SHP77 treated with DMSO at 0.1 percent for 48 hours (cell line): ENCODE measurements at places on chromosomes 6 and 20.
A peak's percentile ranks its signal among the peaks of the same experiment; 100 is the strongest.

- no peak for DNase-seq
These were observed 134.7 kb upstream of the RNF24 start for GRCh38 chr20:4150070-4150441.

GRCh38 chr6:73513496-73513854 is 7.4 kb downstream of the EEF1A1 start:
- no peak for DNase-seq

DNA sequence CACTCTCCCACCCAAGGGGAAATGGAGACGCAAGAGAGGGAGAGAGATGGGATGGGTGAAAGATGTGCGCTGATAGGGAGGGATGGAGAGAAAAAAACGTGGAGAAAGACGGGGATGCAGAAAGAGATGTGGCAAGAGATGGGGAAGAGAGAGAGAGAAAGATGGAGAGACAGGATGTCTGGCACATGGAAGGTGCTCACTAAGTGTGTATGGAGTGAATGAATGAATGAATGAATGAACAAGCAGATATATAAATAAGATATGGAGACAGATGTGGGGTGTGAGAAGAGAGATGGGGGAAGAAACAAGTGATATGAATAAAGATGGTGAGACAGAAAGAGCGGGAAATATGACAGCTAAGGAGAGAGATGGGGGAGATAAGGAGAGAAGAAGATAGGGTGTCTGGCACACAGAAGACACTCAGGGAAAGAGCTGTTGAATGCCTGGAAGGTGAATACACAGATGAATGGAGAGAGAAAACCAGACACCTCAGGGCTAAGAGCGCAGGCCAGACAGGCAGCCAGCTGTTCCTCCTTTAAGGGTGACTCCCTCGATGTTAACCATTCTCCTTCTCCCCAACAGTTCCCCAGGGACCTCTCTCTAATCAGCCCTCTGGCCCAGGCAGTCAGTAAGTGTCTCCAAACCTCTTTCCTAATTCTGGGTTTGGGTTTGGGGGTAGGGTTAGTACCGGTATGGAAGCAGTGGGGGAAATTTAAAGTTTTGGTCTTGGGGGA is 754 bp downstream of the TNF start:
- DNase-seq: no peak

DNA sequence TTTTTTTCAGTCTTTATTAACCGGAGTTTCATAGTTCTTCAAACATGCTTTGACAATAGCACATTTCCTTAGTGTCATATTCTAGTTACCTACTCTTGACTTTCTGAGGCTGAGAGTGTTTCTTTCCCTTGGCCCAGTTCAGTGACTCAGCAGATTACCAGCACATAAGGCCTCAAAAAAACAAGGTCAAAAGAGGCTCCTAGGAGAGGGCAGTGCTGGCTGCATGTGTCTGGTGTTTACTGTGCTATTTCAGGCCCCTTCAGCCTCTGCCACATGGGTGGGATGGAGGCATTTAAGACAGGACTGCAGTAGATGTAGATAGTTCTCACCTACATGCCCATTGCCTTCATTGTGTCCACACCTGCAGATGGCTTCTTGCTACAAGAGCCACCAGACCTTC is 198.2 kb upstream of the SSTR4 start:
- DNase-seq: no peak

- DNase-seq: no peak
These were observed 27.3 kb upstream of the STX16 start for GRCh38 chr20:58623579-58624473.

DNA sequence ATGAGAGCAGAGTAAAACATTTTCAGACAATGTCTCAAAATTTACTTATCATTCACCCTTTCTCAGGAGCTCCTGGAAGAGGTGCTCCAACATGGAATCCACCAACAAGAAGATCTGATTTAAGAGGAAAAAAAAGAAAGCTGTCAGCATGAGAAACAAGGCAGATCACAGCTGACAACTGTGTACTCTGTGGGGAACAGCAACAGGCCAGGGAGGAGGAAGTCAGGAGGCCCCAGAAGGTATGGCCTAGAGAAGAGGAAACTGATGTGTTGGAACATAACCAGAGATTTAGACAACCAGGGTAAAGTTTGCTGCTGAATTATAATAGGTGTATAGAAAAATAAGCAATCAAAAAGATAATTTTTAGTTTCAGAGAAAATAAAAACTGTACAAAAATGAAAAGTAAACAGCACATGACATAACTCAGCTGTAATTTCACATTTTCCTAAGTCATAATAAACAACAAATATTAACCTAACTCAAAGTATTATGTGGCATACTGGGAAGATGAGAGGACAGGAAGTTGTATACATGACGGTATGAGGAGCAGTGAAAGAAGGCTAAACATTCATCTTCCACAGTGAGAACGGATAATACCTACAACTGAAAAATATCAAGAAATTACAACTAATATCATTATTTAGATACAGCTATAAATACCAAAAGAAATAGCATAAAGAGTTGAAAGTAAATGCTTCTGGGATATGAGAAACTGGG is 113.6 kb upstream of the EMILIN3 start:
- DNase-seq: no peak

DNA sequence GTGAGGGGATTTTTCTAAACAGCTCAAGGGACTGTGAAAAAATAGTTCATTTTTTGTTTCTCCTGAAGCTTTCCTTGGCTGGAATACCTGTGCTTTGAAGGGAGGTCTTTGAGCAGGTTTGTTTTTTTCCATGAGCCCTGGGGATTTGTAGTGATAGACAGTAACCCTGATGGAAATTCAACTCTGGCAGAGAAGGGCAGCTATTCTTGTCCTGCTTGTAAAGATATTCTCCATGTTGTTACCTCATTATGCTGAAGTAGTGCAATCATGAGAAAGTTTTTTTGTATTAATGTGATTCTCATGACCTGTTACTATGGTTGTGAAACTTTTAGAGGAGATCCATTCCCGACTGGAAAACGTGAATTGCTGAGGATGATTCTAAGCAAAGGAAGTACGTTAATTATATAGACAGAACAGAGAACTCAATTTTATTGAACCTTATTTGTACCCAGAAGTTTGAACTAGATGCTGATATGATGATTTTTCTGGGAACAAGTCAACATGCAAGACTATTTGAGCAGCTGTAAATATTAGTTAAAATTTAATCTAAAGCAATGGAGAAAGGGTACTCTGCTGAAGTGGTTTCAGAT is 12.5 kb downstream of the UTRN start:
- no peak for DNase-seq

DNA sequence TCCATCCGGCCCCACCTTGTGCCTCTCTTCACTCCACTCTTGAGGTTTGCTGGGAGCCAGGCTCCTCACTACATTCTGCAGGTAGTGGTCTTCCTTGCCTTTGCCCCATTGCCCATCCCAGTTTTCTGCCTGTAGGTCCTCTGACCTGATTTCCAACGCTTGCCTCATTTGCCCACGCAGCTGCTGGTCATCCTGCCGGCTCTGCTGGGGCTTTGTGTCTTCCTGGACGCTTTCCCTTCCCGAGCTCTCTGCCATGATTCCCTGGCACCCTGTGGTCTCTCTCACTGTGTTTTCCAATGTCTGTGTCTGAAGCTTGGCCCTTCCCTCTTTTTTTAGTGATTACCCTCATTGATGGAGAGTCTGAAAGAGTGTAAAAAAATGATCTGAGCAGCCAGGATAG is 451.6 kb downstream of the UTRN start:
- peak; percentile 32 for DNase-seq

DNA sequence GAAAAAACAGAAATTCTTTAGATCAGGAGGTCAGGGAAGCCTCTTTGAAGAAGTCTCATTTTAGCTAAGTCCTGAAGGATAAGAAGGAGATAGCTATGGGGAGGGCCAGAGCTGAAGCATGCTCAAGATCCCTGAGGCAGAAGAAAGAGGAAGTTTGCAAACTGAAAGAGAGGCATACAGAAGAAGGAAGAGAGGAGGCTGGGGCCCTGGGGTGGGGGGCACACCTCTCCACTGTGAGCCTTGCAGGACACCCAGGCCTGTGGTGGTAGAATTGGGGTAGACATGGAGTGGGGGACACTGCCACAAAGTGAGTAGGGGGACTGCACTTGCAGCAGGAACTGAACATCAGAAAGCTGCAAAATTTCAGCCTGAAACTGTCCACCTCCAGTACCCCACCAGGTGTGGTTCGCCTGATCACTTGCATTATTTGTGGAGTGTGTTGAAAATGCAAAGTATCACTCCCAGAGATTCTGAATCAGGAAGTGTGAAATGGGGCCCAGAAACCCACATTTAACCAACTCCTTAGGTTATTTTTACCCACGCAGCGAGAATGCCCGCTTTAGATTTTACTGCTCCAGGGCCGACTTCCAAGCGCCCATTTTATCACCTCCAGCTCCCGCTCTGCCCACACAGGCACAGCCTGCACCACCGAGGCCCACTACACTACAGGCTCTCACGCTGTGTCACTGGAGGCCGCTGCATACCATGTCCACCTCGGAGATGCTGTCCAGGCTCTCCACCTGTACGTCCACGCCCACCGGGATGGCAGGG is 44.0 kb downstream of the GABRR2 start:
- no peak for DNase-seq

DNA sequence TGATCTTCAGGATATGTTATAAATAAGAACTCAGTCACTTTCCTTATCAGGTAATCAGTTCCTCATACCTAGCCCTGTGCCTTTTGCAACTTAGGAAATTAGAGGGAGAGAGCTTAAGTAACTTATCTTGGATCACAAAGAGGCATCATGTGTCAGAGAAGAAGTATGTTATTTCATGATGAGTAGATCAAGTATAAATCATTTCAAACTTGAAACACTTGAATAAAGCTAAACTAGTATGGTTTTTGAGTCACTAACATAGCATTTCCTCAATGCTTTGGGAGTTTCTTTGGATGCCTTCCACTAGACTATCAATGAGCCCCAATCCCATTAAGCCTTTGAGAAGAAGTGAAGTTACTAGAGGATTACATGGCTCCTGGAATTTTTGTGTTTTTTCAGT is 102.6 kb upstream of the TNFAIP3 start:
- DNase-seq: no peak

DNA sequence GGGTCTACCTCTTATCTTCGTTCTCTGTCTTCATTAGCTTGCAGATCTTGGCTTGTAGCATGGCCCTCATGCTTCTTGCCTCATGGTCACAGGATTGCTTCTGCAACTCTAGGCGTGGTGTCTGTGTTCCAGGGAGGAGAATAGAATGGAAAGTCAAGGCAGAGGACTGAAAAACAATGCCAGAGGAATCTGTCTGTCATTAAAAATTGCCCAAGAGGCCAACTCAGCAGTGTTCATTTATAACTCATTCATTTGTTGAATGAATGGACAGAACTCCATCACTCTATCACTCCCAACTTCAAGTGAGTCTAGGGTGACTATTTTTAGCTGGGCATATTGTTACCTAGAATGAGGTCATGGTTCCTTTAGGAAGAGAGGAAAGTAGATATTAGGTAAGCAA is 179.6 kb downstream of the UST start:
- no peak for DNase-seq

DNA sequence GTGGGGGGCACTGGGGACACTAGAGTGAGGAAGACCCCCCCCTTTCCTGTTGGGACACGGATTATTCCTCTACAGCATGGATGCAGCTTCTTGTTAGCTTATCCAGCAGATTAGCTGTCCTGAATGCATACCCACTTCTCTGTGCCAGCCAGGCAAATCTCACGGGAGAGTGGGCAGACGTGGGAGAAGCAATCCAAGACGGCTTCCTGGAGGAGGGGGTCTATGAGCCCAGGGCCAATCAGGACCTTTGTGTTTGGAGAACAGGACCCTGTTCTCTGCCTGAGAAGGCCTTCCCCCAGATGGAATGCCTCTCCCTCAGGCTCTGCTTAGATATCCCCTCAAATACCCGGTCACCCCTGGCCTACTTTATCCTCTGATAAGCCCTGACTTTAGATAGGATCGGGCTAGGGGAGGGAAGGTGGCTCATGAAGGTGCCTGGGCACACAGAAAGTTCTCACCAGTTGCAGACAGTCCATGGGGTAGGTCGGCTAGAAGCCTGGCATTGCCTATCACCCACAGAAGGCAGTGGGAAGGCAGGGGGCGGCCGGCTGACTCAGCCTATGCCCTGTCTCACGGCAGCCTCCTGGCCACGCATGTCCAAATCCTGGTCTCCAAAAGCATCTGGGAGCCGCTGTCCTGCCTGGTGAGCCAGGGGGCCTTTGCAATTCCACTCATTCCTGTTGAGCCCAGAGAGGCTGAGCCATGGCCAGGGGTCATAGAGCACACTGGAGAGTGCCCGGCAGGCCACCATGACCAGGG is 34.7 kb downstream of the SUN5 start:
- DNase-seq: no peak

- no peak for DNase-seq
These were observed 222.0 kb downstream of the ATXN1 start for GRCh38 chr6:16539086-16539931.

DNA sequence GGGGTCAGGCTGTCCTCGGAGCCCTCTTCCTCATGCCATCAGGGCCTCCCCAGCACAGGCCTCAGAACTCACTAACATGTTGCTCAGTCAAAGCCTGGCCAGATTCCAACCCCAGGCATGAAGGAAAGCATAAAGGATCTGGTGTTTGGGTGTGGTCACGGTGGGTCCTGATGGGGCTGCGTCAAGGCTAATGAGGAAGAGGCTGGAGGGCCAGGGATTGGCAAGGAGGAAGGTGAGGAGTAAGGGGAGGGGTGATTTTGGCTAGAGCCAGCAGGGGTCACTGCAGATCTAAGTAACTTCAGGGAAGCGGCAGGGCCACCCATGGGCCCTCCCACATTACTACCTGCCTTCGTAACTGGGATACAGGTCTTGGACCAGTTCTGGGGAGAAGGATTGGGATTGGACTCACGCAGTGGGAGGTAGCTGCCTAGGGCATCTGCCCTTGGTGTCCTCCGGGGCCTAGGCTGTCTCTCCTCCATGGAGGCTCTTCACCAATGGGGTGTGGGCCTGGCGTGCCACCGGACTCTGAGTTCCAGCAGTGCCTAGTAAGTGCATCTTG is 36.2 kb upstream of the MRPS18A start:
- DNase-seq: no peak

GRCh38 chr20:6040540-6040939 is 13.3 kb downstream of the LRRN4 start:
- DNase-seq: no peak

DNA sequence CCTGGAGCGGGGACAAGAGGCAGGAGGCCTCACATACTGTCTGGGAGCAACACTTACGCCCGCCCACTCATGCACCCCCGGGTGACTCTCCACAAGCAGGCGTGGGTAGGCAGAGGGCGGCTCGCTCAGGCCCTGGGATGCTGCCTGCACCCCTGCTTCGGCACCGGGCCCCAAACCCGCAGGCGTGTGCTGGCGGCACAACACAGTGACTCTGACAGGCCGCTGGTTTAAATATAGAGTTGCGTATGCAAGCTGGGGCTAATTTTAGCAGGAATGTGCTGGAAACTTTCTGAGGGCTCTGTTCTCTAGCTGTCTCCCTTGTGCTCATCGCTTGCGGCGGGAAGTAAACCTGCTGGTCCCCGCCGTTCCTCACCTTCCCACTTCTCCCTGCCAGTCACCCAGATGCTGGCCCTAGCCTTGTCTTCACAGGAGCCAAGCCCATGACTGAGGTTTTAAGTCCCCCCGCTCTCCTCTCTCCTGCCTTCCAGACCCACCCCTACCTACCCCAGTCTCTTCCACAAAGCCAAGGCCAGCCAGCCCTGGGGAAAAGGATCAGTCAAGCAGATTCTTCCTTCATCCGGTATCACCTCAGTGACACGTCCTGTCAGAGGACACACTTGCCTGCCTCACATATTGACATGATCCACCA is 94.5 kb upstream of the FOXP4 start:
- DNase-seq: no peak
